ENCODE measurements at places on chromosomes 4 and X.

- peak; percentile 42 for DNase-seq
Measured at GRCh38 chr4:117447925-117448324, 362.5 kb upstream of the TRAM1L1 start.

GRCh38 chrX:118182025-118182424, 65.4 kb upstream of the KLHL13 start:
- DNase-seq: no peak

DNA sequence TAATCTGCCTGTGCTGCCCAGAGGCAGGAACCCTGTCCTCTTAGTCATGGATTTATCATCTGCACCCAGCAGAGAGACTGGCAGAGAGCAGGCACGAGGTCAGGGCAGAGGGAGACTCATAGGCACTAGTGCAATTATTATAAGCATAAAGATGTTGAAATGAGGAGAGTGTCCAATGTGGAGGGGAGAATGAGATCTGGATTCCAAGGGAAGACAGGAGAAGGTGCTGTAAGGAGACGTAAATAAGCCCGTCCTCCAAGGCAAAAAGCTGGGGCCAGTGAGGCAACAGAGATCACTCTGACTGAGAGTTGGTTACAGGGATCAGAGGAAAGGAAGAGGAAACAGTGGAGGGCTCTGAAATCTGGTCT, 406.2 kb downstream of the MAPK10 start:
- peak; percentile 20 for DNase-seq

DNA sequence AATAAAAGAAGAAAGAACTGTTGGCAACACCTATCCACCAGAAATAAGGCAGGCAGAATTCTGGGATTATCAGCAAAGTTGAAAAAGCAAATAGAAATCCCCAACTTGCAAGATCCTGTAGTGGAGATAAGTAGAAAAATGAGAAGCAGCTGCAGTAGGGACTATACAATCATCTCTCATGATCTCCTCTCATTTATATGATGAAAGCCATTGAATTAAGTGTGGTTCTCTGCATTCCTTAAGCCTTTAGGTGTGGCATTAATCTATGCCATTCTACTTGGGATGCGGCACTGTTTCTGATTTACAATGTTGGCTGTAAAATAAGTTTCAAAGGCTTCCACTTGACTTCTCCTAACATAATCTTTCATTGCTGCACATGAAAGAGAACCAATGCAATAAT, 869.8 kb downstream of the TRAM1L1 start:
- DNase-seq: no peak

GRCh38 chr4:790466-790820, 35.5 kb downstream of the CPLX1 start:
- no peak for DNase-seq

DNA sequence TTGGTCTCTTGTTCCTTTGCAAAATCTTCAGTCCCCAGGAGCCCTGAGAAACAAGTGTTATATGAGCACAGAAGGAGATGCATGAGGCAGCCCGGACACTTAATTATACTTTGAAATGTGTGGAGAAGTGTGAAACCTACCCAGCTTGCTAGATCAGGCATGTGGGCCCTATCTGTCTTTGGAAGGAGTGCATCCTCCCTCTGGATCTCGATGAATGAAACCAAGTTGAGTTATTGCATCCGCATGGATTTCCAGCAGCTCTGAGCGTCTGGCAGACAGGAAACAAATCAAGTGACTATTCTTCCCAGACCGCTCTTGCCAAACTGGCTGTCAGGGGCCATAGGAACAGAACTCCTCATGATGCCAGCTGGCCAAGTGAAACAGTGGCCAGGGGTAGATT, 19.6 kb upstream of the SOWAHD start:
- no peak for DNase-seq

GRCh38 chr4:138105331-138105730, 136.8 kb downstream of the SLC7A11 start:
- DNase-seq: no peak

- no peak for DNase-seq
Measured at GRCh38 chrX:10098270-10098713, 58.5 kb upstream of the CLCN4 start.

- DNase-seq: no peak
Measured at GRCh38 chr4:99334880-99335279, 13.7 kb upstream of the ADH1B start.

DNA sequence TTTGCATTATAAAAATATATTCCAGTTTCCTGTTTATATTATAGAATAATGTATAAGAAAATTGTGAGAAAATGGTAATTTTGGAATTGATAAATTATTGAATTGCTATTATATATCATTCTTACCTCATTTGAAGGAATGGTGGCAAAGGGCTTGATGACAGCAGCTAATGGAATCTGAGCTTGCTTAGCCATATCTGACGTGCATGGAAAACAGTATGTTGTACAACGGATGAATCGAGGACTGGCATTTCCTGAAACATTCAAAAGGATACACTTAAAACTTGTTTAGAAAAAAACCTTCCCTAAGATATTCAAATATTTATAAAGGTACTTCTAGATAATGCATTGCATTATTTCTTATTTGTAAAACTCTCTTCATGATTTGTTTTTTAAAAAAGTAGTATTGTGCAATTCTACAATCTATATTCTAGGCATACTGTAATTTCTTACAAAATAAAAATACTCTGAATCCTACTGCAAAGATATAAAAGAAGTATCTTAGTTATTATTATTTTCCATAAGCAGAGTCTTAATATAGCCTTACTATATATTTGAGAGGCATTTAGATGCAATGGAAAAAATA, 38.3 kb downstream of the SEC24D start:
- DNase-seq: no peak

DNA sequence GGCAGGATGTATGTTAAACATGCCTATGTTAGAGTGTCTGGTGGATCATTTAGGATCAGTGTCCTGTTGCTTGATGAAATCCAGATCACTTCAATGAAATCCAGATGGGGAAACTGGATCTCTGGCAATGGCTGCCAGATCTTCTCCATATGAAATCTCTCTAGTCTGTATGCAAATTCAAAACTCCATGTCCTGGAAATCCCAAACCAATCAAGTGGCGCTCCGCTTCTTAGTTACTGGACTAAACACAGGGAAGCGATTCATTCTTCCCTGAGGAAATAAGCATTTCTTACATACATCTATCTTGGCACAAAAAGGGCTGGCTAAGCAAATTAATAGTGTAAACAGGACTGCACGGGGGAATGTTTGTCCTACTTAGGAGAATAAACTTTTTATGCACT, 94.9 kb downstream of the HDAC8 start:
- DNase-seq: no peak

GRCh38 chr4:98673288-98673644, 14.9 kb upstream of the TSPAN5 start:
- no peak for DNase-seq

- DNase-seq: no peak
Measured at GRCh38 chrX:81662381-81662780, 460.5 kb downstream of the SH3BGRL start.

GRCh38 chr4:150117094-150117493, 38.8 kb downstream of the DCLK2 start:
- no peak for DNase-seq

DNA sequence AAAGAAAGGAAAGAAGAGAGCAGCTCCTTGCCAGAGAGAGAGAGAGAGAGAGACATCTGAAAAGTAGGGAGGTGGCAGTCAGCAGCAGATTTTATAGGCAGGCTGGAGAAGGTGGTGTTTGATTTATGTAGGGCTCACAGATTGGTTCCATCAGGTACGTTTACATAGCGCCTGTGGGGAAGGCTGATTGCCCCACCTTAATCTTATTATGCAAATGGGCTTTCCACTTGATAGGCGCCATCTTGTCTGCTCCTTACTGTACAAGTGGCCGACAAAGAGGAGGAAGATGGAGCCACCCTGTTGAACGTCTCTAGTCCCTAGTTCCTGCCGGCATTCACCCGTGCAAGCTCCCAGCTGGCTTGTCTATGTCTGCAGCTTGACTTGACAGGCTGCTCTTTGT, 49.1 kb upstream of the DHRSX start:
- DNase-seq: no peak

- no peak for DNase-seq
Measured at GRCh38 chr4:188804861-188805260, 665.6 kb downstream of the TRIML1 start.

DNA sequence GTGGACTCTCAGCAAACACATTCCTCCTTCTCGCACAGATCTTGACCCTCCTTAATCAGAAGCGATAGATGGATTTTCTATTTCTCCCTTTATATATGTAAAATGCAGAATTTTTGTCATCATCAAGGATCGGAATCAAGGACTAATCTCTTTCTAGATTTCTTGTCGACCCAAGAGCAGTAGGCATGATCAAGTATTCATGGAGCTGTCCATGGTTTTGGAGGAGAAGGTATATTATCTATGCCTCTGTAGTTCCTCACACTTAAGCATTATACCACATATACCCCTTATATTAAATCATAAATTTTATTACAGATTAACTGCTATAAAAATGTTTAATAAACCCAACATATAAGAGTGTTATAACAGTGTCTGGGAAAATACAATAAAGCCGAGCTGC, 886.8 kb downstream of the NLGN4X start:
- DNase-seq: no peak

DNA sequence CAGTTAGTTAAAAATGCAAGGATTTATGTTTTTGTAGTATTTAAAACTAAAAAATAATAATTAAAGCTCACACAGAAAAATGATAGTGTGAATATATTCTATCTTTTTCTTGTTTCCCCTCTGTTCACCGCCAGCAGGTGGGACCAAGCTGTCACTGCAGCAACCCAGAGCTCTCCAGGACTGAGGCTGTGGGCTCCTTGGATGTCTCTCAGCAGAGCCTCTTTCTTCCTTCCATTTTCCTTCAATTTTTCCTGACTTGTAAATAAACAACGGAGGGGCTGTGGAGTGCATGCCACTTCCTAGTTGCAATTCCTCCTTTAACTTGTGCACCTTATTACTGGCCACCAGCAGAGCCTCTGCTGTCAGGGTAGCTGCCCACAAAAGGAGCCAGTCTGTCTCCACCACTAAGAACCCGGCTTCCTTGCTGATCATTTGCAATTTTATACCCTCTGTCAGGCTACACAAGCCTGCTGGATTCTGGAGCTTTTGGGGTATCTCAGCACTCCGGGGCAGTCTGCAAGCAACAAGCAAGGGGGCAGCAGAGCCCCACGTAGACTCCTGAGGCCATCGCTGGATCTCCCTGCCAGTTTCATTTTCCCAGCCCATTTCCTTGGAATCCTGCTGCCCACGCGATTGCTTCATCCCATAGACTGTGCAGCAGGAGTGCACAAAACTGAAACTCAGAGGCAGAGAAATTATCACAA, 1467.4 kb downstream of the C4orf33 start:
- no peak for DNase-seq

GRCh38 chr4:147060151-147060931, 114.7 kb upstream of the TTC29 start:
- DNase-seq: no peak

GRCh38 chr4:42078184-42078801, 74.2 kb downstream of the BEND4 start:
- DNase-seq: no peak

GRCh38 chrX:100883654-100884053, 9.5 kb upstream of the NOX1 start:
- DNase-seq: no peak

- DNase-seq: no peak
Measured at GRCh38 chrX:70456256-70456655, 11.6 kb downstream of the DLG3 start.

DNA sequence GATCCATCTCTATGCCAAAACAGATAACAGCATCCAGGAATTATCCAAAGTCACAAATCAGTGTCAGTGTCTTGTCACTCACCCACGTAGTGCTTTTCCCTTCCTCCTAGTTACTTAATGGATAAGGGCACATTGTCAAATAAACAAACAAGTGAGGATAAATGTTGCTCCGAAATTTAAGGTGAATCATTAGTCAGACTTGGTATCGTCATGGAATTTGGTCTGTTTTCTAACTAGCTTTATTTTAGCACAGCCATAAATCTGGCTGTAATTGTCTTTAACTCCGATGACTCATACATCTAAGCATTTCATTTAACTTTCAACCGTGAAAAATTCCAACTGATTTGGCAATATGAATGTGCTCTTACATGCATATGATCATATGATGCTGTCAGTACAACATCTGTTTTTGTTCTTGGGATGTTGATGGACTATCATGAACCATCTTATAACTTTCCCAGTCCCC, 83.3 kb downstream of the SNCA start:
- DNase-seq: no peak

- no peak for DNase-seq
Measured at GRCh38 chrX:112536544-112536943, 143.2 kb downstream of the LHFPL1 start.

DNA sequence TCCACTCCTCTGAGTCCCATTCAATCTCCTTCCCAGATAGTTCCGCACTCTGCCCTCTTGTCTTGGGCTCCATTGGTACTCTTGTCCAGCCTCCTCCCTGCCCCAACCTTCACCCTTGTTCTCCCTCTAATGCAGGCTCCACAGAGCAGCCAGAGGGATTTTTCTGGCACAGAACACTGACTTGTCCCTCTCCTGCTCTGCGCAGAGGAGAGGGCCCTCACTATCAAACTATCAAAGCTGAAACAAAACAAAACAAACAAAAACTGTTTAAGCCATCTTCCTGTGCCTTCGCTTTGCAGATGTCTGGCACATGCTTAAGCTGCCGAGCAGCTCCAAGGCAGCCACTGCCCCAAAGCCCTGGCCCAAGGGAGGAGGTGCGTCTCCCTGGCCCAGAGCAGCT, 2.9 kb downstream of the CNGA2 start:
- DNase-seq: no peak

GRCh38 chr4:166198516-166199310, 325.7 kb downstream of the TLL1 start:
- DNase-seq: no peak

DNA sequence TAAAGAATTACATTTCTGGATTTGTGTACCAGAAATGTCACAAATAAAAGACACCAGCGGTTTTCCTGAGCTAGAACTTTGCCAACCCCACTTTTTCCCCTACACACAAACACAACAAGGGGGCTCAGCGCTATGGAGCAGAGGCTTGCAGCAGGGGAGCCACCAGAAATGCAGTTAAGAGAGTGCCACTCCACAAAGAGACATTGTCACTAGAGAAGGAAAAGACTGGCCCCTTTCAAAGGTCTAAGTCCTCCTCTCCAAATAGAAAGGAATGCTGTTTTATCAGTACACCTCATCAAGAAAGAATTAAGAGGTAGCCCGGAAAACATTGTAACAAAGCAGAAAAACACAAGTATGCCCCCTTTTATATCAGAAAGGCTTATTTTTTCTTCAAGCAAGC, 419.5 kb downstream of the HNRNPD start:
- DNase-seq: no peak

DNA sequence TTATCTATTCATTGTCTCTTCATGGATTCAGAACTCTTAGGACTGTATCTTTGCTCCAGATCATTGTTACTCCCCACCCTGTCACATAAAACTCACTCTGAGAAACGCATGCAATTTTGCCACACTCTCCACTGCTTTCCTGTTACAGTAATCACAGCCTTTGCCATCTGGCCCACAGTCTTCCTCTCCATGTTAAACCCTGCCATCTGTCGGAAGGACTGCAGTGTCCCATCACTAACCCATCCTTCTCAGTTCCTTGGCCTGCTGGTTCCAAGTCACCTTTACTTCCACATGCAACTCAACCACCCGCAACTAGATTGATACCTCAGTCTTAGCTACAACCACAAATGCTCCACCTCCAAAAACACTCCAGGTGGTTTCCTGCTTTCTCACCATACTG, 308.7 kb upstream of the FAM241A start:
- DNase-seq: no peak

Measured in hematopoietic multipotent progenitor cell treated with erythropoietin and hydrocortisone succinate and interleukin-3 and kit ligand, for 4 days (in vitro differentiated cells).